ENCODE measurements at places on chromosomes 16 and 17.

DNA sequence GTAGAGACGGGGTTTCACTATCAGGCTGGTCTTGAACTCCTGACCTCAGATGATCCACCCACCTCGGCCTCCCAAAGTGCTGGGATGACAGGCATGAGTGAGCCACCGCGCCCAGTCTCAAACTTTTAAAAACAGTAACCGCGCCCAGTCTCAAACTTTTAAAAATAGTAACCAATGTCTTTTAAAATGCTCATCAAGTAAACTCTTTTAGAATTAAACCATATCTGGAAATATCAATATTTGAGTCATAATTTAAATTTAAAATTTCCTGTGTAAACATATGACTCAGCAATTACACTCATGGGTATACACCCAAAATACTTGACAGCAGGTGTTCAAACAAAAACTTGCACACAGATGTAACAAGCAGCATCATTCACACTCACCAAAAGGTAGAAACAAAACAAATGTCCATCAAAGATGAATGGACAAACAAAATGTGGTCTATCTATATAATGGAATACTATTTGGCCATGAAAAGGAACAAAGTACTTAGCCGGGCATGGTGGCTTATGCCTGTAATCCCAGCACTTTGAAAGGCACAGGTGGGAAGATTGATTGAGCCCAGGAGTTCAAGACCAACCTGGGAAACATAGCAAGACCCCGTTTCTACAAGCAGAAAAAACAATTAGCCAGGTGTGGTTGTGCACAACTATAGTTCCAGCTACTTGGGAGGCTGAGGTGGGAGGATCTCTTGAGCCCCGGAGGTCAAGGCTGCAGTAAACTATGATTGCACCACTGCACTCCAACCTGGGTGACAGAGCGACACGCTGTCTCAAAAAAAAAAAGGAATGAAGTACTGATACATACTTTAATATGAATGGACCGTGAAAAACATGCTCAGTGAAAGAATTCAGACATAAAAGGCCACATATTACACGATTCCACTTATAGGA is 20.2 kb downstream of the ENPP7 start:
- DNase-seq = no peak

GRCh38 chr17:80441598-80442322 is 26.8 kb downstream of the ENDOV start:
- no peak for DNase-seq

DNA sequence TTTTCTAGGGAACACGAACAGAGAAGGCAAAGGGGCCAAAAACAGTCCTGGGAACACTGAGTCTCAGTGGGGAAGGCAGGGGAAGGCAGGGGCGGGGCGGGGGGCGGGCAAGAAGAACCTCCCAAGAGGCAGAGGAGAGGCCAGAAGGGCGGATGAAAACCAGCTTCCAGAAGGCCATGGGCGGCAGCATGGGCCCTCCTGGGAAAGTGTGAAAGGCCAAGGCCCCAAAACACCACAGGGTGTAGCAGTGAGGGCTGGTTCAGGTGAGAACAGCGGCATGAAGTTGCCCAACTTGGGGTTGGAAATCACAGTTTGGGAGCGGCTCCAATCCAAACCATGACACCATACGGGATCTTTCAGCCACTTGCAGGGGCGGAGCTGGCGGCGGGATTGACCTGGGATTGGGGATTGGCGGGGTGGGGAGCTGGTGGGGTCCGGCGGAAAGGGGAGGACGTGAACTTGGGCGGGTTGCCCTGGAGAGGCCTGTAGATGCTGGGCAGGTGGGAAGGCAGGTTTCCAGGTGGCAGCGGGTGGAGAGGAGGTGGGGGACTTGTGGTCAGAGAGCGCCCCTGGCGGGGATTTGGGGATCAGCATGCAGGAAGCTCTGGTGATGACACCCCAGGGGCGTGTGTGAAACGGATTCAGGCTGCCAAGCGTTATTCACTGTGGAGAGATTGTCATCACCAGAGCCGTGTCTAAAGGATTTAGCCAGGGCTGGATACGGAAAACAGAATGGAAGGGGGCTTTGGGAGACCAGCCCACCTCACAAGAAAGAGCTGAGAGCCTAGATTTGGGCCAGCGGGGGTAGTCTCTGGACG is 80.9 kb downstream of the ARHGAP23 start:
- DNase-seq = peak; percentile 71

DNA sequence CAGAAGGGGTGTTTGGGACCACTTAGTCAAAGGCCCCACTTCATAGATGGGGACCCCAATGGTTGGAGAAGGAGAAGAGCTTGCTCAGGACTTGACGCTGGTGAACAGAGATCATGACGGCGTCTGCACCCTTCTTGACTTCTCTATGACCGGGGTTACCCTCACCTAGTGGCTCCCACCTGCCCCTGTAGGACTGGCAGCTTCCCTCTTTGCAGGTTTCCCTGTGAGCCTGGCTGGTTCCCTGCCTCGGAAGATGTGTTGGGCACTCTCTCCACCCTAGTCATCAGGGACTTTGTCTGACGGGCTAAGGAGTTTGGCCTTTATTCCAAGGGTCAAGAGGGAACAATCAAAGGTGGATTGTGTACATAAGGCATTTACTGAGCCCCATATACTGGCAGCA is 22.7 kb downstream of the TBX4 start:
- DNase-seq = no peak

GRCh38 chr16:84183911-84184591 is 2.8 kb downstream of the TAF1C start:
- DNase-seq = no peak

DNA sequence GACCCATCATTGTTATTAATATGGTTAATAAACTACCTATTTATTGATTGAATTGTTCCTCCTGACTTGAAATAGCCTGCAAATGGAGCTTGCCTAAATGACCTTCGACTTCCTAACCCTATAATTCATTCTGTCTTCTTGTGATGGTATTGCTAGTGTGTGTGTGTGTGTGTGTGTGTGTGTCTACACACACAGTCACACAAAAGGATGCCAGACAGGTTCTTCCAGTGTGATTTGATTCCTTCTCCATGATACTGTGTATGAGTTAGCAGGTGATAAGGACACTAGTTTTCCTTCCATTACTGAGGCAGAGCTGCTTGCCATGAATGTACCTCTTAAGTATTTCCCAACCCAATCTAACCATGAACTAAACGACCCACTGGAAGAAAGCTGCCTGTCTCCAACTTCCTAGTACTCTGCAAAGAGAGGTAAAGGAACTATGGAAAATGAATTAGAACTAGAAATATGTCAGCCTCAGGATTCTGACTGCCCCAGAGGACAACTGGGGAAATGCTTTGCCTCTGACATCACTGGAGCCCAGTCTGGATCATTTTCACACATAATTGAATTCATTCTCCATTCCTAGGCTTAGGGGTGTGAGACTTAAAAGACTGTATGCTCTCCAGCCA is 3.5 kb upstream of the CDC6 start:
- DNase-seq = no peak

- no peak for DNase-seq
These were observed 895 bp downstream of the BRD7 start for GRCh38 chr16:50367777-50368409.

DNA sequence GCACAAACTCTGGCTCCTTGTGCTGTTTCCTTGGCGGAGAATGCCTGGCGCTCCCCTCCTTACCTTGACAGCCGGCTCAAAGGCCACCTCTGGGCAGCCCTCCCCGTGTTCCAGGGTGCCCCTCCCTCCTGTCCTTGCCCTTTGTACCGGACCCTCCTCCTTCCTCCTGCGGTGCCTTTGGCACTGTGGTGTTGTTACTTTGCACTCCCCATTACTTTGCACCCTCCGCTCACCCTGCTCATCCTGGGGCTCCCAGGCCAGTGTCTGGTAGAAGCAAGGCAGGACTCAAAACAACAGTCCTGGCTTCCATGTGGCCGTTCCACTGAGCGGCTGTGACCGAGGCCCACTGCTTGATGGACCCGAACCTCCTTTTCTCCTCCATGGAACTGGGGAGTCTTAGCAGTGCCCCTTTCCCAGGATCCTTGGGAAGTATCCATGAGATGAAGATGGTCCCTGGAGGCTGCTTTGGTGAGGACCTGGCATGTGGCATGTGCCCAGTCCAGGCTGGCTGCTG is 147.8 kb downstream of the CMIP start:
- DNase-seq = no peak

- no peak for DNase-seq
These were observed 41.8 kb downstream of the TANGO6 start for GRCh38 chr16:68884861-68885720.

DNA sequence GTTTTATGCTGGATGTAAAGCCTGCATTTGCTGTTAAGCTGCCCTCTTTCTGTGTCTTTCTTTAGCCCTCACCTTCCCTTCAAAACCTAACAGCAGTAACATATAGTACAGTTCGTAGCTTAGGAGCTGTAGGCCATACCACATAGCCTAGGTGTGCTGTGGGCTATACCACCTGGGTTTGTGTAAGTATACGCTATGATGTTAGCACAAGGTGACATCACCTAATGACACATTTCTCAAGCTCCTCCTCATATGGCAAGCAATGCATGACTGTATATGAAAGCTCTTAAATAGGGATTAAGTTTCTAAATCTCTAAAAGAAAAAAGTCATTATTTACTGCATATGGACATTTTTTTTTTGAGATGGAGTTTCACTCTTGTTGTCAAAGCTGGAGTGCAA is 57.8 kb upstream of the TMEM97 start:
- DNase-seq = no peak

DNA sequence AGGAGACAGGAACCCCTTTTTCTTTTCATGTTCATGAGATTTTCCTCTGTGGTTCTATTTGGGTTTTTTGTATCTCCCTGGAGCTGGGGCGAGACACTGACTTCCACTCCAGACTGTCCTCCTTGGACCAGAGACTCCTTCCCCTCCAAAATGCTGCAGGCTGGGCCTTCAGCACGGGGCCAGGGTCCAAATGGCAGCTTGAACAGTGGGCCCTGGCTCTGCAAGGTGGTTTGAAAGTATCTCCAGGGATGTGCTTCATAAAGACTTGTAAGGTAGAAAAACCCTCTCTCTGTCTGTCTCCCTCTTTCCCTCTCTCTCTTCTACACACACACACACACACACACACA is 236.1 kb downstream of the ZNF423 start:
- no peak for DNase-seq

GRCh38 chr16:81440888-81441761 is 3.5 kb upstream of the CMIP start:
- DNase-seq = no peak
